ENCODE measurements at places on chromosomes 16 and 17.

- DNase-seq, result no peak
Measured at GRCh38 chr17:76163919-76164318, 22.9 kb upstream of the FOXJ1 start.

GRCh38 chr16:49795513-49795912 is 60.4 kb downstream of the ZNF423 start:
- no peak for DNase-seq

- no peak for DNase-seq
Measured at GRCh38 chr17:35235917-35236316, 7.0 kb upstream of the SLFN5 start.

DNA sequence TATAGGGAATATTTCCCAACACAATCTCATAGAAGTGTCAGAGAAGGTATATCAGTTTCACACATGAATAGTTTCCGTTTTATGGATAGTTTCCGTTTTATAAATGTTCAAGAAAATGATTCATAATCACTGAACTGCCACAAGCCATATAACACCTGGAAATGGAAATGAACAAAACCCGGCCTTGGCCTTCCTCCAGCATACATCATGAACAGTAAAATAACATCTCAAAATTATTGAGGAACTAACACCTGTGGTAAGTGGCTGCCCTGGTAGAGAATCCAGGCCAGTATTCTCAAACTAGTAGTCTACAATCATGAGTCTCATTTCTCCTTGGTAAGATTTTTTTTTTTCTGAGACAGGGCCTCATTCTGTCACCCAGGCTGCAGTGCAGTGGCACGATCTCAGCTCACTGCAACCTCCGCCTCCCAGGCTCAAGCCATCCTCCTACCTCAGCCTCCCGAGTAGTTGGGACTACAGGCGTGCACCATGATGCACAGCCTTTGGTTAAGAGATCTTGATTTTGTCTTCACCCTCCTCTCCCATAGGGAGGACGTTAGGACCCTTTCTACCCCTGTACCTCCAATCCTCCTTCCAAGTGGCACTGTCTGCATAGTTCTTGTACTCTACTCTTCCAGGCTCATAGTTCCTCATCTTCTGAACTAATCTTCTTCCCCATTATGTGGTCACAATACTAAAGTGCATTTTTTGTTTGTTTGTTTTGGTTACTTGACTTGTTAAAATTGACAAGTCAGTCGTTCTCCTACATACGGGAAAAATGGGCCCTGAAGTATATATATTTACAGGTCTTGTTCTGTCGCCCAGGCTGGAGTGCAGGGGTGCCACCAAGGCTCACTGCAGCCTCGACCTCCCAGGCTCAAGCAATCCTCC is 15.0 kb upstream of the RGS9 start:
- no peak for DNase-seq

- DNase-seq, result peak; percentile 37
Measured at GRCh38 chr17:68498479-68499326, 13.5 kb upstream of the PRKAR1A start.

DNA sequence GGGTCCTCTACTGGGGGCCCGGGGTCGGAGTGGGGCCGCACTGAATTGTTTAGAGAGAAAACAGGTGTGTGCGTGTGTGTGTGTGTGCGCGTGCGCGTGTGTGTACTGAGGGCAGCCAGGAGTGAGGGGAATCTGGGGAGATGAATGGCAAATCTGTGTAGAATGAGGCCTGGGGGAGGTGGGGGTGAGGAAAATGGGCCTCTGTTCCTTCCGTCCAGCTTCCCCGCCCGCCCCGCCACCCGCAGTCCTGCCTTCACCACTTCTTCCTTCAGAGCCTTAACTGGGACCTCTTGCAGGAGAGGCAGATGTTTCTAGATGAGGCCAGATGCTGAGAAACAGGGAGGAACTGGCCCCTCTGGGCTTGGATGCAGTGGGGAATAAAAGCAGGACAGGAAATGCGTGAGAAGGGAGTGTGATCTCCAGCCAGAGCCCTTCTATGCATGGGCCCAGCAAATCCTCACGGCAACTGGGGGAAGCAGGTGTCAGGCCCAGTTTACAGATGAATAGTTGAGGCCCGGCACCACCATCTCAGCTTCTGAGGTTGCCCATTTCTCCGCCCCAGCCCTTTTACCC is 29.7 kb upstream of the NGFR start:
- no peak for DNase-seq

DNA sequence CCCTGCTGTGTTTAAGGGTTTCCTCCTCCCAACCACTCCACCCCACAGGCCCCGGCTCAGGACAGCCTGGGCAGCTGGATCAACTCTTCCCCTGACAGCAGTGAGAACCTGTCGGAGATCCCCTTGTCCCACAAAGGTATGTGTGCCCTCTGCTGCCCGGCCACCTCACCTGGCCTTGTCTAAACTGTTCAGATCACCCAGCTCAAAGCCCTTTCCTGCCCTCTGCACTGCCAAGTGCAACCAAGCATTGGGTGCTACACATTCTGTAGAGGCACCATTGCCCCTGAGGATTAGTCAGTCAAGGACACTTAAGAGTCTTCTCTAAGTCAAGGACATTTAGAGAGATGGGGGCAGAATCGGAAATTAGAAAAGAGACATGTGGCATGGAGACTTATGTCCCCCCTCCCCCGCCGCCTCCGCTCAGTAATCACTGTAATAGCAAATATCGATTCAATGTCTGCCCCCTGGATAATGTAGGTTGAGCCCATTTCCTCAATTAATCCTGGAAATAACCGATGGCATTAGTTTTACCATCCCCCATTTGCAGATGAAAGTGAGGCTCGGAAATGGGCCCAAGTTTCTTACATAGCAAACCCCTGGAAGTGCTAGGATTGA is 8.1 kb downstream of the BTBD17 start:
- no peak for DNase-seq

- no peak for DNase-seq
Measured at GRCh38 chr16:84323606-84324005, 28.9 kb downstream of the WFDC1 start.

- no peak for DNase-seq
Measured at GRCh38 chr16:25411396-25412081, 153.9 kb upstream of the ZKSCAN2 start.

GRCh38 chr16:30025574-30025973 is 2.6 kb downstream of the C16orf92 start:
- no peak for DNase-seq

DNA sequence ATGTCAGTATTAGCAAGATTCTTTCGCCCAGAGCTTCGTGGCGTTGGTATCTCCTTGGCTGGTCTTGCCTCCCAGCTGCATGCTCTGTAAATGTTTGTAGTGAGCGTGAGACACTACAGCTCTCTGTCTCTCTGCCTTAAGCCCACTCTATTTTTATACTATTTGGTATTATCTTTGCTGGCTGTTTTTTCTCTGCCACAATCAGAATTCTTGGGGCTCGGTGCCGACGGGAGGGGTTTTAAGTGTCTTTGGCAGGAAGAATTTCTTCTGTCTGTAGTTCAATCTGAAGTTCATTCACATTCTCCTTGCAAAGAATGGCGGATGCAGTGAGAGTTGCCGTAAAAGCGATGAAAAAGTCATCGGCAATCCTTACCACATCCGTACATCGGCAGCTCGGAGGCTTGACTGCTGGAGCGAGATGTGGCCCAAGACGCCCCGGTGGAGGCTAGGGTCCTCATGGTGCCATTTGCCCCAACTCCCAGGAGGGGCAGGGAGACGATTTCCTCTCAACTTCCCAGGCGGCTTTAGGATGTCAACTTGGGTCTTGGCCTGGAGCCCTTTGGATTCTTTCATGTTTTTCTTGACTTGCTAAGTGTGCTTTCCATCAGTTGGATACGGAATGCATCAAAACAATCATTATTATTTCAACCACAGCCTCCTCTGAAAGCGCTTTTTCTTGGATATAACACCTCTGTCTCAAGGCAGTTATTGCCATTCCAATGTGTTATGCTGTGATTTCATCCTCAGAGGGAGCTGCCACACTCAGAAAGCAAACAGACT is 132.3 kb upstream of the SDK2 start:
- no peak for DNase-seq

DNA sequence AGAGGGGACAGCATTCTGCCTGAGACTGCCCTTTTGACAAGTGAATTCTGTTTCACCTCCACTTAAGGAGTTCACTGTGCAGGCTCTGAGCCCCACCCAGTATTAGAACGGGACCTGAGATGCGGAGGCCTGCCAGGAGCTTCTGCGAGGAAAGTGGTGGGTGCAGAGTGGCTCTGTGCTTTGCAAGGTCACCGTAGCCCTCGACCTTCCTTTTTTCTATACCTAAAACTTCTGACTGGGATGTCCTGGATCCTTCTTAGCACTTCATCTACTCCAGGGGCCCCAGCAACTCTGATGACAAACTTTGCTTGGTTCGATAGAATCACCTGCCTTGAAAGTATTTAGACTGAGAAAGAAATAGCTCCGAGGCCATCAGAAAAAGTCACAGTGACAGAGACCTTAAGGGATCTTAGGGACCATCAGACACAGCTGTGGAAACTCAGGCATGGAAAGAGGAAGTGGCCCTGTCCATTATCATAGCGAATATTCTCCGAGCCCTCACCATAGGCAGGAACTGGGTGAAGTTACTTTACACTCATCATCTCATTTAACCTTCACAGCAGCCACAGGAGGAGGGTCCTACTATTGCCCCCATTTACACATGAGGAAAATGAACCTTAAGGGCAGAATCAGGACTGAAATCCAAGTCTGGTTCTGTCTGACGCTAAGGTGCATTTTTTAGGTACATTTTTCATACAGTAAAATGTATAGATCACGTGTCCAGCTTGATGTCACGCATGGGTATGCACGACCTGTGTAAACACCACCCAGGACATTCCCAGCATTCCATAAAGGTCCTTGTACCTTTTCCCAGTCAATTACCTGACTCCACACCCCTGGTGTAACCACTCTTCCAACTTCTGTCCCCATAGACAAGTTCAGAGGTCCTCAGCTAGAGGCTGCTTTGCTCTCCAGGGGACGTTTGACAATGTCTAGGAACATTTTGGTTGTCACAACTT is 676 bp upstream of the KRT13 start:
- DNase-seq, result no peak

DNA sequence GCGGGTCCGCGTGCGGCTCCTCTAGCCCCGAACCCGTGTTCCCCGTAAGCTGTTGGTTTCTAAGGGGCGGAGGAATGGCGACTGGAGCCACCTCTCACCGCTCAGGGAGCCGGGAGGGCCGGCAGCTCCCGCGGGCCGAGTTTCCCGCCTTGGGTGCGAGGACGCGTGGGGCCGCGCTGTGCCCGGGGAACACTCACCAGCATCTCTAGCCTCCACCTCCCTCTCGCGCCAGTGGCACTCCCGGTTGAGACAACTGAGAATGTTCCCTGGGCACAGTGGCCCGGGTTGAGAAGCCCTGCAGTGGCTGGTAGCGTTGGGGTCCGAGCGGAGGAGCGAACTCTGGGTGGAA is 560 bp downstream of the TELO2 start:
- DNase-seq, result no peak

GRCh38 chr16:65469116-65469515 is 347.3 kb upstream of the CDH11 start:
- no peak for DNase-seq

DNA sequence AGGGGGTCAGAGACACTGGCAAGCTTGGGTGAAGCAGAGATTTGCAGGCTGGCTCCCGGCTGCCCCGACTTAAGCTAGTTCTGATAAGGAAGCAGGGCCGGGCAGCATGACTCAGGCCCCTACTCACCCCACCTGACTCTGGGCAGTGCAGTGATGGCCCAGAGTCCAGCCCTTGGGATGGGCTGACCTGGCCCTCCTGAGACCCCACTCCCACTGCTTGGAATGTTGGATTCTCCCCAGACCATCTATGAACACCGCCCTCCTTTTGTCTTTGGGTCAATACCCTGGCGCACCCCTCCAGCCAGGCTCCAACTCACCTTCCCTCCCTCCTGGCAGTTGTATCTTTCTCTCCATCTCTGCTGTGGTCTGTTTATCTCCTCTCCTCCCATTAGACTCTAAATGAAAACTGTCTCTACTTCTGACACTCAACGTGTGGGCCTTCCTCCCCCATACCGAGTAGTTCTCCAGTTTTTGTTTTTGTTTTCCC is 21.0 kb downstream of the LGALS3BP start:
- no peak for DNase-seq

- DNase-seq, result no peak
Measured at GRCh38 chr16:83004868-83005652, 378.3 kb downstream of the CDH13 start.

- peak; percentile 42 for DNase-seq
Measured at GRCh38 chr16:64864232-64864809, 257.5 kb downstream of the CDH11 start.

- no peak for DNase-seq
Measured at GRCh38 chr17:2637422-2637821, 44.0 kb downstream of the PAFAH1B1 start.

DNA sequence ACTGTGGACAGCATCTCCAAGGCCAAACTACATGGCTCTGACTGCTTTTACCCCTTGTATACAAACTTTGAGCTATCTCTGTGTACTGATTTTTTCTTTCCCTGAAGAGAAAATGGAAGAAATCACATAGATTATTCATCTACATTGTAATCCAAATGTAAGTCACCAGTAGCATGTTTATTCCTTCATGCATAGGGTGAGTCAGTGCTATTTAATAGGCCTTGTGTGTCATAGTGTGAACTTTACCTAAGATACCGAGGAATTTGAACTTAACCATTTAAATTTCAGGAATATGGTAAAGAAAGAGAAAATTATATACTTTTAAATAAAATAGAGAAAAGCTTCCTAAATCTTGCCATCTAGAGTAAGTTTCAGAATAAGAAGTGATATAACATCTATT is 16.5 kb downstream of the PHKB start:
- no peak for DNase-seq

DNA sequence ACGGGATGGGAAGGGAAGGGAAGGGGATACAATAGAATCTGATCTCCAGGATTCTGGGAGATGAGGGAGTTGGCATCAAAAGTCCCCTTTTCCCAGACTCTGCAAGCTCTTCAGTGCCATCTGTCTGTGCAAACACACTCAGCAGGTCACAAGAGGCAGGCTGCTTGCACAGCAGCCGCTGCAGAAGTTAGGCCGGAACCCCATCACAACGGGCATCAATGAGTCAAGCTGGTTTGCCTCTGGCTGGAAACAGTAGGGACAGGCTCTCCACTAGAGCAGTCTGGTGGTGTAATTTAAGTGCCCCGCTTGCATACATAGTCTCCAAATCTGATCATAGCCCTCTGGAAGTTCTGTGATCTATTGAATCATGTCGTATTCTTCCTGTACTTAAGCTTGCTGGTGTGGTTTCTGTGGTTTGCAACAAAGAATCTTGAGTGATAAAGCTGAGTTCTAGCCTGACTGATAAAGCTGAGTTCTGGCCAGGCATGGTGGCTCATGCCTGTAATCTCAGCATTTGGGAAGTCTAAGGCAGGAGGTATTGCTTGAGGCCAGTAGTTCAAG is 33.7 kb upstream of the KDM8 start:
- peak; percentile 3 for DNase-seq

GRCh38 chr17:78680436-78680835 is 101.6 kb downstream of the CYTH1 start:
- no peak for DNase-seq

GRCh38 chr16:55040366-55041086 is 109.9 kb downstream of the IRX5 start:
- no peak for DNase-seq

- peak; percentile 42 for DNase-seq
Measured at GRCh38 chr16:54928016-54928356, 2.7 kb upstream of the IRX5 start.
